ENCODE measurements at places on chromosomes 5 and 9.

DNA sequence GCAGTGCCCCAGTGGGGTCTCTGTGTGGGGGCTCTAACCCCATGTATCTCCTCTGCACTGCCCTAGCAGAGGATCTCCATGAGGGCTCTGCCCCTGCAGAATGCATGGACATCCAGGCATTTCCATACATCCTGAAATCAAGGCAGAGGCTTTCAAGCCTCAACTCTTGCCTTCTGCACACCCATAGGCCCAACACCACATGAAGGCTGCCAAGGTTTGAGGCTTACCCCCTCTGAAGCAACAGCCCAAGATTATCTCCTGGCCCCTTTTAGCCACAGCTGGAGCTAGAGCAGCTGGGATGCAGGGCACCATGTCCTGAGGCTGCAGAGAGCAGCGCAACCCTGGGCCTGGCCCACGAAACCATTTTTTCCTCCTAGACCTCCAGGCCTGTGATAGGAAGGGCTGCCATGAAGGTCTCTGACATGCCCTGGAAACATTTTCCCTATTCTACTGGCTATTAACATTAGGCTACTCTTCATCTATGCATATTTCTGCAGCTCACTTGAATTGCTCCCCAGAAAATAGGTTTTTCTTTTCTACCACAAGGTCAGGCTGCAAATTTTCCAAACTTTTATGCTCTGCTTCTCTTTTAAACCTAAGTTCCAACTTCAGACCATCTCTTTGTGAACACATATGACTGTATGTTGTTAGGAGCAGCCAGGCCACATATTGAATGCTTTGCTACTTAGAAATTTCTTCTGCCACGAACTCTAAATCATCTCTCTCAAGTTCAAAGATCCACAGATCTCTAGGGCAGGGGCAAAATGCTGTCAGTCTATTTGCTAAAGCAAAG, 18.4 kb downstream of the NR3C1 start:
- DNase-seq = no peak

DNA sequence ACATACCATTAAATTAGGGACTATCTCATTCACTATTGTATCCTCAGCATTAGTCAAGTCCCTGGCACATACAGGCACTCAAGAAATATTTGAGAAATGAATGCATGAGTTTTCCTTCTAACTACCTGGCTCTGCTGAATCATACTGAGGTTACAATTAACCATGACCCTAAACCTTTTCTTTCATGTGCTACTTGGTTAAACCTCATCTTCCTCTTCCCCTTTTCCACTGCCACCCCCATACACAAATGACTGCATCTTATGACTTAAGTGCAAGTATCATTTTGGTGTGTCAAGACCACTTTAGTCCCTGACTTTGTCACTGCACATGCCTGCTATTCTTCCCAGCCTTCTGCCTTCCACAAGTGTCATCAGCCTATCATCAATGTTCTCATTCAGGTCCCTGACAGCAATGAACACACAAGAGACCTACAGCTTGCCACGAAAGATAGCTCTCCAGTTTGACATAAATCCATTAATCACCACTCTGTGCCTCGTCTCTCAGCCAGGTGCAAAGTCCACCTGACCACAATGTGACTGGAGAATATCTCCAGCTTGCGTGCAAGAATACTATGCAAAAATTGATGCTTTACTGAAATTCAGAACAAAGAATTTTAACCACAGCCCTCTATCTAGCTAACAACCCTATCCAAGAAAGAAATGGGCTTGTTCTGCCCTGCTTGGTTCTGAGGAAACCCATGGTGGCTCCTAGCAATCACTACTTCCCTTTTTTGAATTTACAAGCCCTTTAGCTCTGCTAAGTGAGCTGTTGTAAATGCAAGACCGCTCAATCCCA, 74.5 kb downstream of the MAPKAP1 start:
- no peak for DNase-seq

GRCh38 chr9:125763394-125763801, 16.2 kb downstream of the PBX3 start:
- no peak for DNase-seq

- DNase-seq = no peak
Observed at GRCh38 chr5:60856066-60856465, 12.0 kb upstream of the ELOVL7 start.

- DNase-seq = no peak
Observed at GRCh38 chr9:14391620-14392019, 77.7 kb upstream of the NFIB start.

- DNase-seq = no peak
Observed at GRCh38 chr5:1536871-1537602, 13.3 kb upstream of the LPCAT1 start.

DNA sequence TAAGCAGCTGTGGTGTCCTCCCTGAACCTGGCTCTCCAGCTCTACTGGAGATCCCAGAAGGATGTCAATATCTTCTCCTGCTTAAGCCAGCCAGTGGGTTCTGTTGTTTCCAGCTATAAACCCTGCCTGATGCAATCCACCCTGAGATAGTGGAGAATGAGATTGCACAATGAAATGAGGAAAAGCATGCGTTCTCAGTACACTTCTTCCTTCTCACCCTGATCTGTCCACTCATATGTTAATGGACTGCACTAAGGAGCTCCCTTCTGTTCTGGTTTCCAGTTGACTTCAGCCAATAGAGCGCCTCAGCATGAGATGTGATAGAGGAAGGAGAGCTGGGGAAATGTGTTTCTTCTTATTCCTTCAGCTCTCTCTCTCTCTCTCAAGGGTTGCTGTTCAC, 40.0 kb upstream of the CDH6 start:
- no peak for DNase-seq

GRCh38 chr5:54156577-54156976, 153.8 kb downstream of the ARL15 start:
- no peak for DNase-seq

DNA sequence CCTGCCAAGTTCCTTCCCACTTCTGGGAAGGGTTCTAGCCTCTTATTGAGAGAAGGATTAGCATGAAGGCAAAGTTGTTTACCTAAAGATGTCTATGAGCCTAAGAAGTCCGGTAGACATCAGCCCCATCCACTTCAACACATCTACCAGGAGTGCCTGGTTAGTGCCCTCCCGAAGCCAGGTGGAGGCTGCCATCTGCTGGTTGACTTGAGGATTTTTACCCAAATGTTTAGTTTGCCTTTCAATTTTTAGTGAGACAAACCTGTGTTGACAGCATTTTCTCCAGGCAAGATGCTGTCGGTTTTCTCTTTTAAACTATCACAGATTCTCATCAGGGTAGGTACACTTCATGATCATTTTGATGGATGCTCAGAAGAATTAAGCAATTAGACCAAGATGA, 83.6 kb upstream of the TNFSF8 start:
- DNase-seq = no peak

- no peak for DNase-seq
Observed at GRCh38 chr5:6711409-6712141, 1.7 kb upstream of the TENT4A start.

DNA sequence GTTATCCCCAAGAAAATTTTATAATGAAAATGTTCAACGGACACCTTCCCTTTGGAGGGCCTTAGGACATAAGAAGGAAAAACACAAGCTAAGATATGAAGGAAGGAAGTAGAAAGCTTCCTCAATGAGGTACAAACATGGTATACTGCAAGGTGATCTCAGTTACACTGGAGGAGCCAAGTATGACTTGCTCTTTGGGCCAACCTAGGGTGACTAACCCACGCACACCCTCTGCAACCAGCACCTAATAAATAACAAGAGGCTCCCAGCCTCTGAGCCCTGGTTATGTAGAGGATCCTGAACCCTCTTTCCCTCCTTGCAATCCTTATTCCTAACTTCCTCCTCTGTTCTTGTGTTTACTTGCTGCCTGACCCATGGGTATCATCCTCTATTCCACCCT, 38.3 kb upstream of the KCNV2 start:
- DNase-seq = no peak

DNA sequence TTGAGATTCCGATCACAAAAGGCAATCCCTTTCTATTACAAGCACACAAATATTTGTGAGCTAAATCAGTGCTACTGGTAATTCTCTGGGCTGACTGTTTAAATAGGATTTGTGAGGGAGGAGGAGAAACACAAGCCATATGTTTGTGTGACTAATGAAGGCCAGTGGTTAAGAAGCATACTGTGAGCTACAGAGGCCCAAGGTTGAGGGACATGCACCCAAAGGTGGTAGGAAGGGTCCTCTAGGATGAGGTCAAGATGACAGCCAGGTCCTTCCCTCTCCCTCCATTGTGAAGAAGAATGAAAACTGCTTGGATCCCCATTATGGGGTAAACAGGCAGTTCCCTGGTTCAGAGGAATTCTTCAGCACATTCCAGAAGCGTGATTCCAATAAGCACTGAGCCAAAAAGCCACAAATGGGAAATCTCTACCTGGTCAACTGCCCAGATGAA, 83.9 kb downstream of the SPOCK1 start:
- DNase-seq = no peak

GRCh38 chr5:131211669-131212068, 40.9 kb downstream of the LYRM7 start:
- DNase-seq = no peak

GRCh38 chr9:127915801-127916719, 781 bp downstream of the ST6GALNAC4 start:
- no peak for DNase-seq

DNA sequence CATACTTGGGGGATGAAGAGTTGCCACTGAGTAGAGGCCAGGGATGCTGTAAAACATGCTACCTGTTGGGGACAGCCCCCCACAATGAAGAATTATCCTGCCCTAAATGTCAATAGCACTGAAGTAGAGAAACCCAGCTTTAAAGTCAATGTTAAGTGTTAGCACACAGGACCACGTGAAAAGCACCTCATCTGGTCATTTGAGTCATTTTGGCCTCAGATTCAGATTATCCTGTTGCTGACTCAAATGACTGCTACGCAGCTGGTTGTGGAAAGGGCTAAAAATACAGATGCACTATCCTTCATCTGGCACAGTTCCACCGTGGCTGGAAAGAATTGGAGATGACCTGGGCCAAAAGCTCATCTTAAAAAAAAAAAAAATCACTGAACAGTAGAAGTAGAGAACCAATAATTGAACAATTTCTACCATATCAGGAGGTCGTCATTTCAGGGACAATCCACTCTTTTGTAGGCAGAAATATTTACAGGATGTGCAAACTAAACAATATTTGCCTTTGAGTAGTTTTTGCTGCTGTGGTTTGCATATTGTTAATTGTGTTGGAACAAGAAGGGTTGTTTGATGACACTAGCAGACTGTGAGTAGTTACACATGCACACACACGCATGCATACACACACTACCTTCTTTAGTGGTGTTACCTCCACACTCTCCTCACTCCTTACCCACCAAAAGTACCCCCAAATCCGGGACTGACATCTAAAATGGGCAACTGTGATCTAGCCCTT, 195.3 kb upstream of the KLF9 start:
- DNase-seq = no peak

GRCh38 chr9:16032799-16033198, 480.0 kb downstream of the CCDC171 start:
- no peak for DNase-seq

- no peak for DNase-seq
Observed at GRCh38 chr5:96043446-96043845, 81.8 kb upstream of the ELL2 start.

DNA sequence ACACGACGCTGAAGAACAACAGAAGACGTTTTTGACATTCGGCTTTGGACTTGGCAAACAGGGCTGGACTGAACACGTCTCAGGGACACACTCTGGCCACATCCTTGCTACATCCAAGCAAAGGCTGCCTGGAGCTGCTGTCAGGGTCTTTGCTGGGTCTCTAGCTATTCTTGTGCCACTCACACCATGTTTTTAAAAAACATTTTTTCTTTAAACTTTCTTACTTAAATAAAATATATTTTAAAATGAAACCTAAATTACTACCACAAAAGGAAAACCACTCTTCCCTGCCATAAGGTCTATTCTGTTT, 128.3 kb upstream of the PHYKPL start:
- no peak for DNase-seq

- DNase-seq = no peak
Observed at GRCh38 chr5:1745796-1746370, 53.8 kb downstream of the MRPL36 start.

DNA sequence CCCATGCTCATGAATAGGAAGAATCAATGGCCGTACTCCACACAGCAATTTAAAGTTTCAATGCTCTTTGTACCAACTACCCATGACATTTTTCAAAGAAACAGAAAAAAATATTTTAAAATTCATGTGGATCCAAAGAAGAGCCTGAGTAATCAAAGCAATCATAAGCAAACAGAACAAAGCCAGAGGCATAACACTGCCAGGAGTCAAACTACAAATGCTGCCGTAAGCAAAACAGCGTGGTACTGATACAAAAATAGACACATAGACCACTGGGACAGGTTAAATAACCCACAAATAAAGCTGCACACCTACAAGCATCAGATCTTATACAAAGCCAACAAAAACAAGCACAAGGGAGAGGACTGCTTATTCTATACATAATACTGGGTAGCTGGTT, 107.7 kb downstream of the CHSY3 start:
- no peak for DNase-seq

- no peak for DNase-seq
Observed at GRCh38 chr5:131265311-131265803, 1.5 kb downstream of the CDC42SE2 start.

- no peak for DNase-seq
Observed at GRCh38 chr9:107043886-107044285, 180.9 kb downstream of the ZNF462 start.

DNA sequence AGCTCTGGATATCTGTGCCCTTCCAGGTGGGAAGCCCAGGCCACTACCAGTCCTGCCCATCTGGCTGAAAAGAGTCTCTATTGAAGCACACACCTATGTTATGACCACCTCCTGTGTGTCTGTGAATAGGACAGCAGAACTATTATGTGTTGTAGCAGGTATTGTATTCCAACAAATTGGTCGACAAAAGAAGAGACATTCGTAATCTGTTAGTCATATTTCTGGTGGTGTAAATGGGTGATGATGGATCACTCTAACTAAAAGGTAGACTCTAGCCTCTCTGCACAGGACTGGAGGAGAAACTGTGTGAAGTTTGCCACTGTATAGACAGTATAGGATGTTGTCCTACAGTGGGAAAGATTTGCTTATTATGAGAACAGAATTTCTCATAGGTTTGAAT, 416.1 kb downstream of the TMEM38B start:
- DNase-seq = no peak

- DNase-seq = no peak
Observed at GRCh38 chr5:128432913-128433440, 105.1 kb downstream of the FBN2 start.

DNA sequence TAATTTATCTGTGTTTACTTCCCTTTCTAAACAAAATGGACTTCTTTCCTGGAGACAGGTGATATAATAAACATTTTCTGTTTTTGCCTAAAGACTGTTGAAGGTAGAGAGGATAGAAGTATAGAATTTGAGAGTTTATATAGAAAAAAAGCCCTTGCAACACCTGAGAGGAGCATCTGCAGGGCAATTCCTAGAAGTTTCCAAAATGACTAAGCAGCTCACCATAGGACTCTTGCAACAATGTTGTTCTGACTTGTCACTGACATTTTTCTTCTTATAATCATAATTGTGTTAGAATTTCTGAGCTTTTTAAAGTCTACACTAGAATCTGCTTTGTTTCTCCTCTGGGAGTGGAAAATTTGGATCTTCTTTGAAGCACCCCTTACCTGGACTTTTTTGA, 216.8 kb downstream of the TUSC1 start:
- no peak for DNase-seq

- DNase-seq = no peak
Observed at GRCh38 chr9:93253633-93254032, 69.7 kb downstream of the WNK2 start.

- no peak for DNase-seq
Observed at GRCh38 chr5:51598026-51598425, 214.8 kb downstream of the ISL1 start.
